T follicular helper cell (primary cell): ENCODE measurements at places on chromosomes 13 and 19.

DNA sequence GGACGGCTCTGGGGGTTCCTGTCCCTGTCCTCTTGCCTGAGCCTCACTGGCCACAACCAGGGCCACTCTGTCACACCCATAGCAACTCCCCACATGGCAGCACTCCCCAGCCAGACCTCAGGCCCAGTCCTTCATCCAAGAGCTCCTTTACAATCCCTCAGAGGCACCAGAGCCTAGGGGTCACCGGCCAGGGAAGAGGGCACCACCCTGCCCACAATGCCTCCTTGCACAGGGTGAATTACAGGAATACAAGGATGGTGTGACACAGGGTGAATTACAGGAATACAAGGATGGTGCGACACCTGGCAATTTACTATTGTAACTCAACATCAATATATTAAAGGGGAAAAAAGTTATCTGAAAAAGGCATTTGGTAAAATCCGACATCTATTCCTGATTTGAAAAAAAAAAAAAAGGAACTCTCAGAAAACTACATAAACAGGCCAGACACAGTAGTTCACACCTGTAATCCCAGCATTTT is 16.5 kb downstream of the MIER2 start:
- DNase-seq: no peak

DNA sequence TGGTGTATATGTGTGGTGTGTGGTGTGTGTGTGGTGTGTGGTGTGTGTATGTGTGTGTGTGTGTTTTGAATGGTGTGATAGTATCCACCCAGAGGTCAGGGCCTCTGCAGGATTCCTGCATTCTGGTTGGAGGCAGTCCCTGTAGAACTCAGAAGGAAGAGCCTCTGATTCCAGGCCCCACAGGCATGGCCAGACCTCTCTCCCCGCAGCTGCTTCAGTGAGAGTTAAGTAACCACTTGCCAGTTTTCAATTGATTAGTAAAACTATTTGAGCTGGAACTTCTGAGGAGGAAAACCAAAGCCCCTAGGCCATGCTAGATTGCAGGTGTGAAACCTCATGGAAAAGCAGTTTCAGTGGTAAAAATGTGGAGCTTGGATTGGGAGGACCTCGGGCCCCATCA is 2.1 kb downstream of the ATP12A start:
- no peak for DNase-seq

- no peak for DNase-seq
Measured at GRCh38 chr19:48686088-48686487, 9.7 kb upstream of the FUT2 start.

- no peak for DNase-seq
Measured at GRCh38 chr19:41847351-41848105, 2.7 kb downstream of the DMRTC2 start.

DNA sequence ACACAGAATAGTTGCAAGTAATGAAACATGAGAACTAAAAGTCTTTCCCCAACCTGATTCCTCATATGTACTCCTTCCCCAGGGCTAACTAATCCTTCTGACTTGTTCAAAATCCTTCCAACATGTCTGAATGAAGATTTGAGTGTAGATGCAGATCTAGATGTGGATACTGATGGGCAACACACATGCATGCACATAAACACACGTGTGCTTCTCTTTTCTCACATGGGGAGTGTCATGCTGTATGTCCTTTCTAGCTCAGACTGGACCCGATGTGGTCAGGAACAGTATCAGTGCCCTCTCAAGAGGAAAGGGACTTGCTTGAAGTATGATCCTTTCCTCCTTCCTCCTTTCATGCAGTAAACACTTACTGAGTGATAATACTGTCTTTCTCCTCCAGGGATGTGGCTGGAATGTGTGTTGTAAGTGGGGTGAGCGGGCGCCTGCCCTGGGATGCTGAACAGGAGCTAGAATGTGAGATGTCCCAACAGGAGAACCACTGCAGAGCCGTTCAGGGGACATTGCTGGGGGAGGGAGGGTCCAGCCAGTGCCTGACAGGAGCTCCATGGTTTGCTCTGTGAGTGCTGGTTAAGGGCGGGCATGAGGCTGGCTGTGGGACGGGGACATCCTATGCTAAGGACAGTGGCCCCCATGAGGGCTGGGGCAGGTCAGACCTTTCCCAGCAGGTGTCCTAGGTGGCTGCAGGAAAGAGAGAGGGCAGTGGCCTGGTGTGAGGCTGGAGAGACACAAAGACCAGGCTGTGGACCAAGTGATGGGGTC is 146.9 kb downstream of the TEX29 start:
- no peak for DNase-seq

- DNase-seq: no peak
Measured at GRCh38 chr13:32736648-32737047, 150.4 kb downstream of the PDS5B start.

GRCh38 chr19:36254848-36255247 is 39.9 kb downstream of the ZNF146 start:
- no peak for DNase-seq

DNA sequence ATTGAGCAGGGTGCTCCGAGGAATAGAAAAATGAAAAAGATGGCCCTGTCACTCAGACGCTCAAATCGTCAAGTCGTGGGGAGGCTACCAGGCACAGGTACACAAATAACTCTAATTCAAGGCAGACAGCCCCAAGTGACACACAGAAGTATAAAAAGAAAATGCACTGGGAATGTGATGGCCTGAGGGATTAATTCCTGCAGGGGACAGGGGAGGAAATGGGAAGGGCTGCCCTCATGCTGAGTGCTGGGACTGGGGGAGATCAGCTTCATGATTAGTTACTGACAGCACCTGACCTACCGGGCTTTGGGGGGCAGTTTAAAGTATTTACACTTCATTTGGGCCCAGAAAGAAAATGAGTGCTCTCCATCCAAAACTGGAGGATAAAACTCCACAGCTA is 20.9 kb upstream of the UBE2L5 start:
- no peak for DNase-seq

GRCh38 chr13:18993884-18994660 is 187.6 kb downstream of the TUBA3C start:
- DNase-seq: no peak

GRCh38 chr13:73440296-73440895 is 381.6 kb downstream of the KLF5 start:
- no peak for DNase-seq

GRCh38 chr13:72886272-72887067 is 104.5 kb downstream of the PIBF1 start:
- no peak for DNase-seq

GRCh38 chr13:24687611-24688010 is 7.4 kb downstream of the ATP12A start:
- DNase-seq: no peak

- no peak for DNase-seq
Measured at GRCh38 chr19:54107876-54108490, 5.3 kb downstream of the NDUFA3 start.

GRCh38 chr19:50536662-50537305 is 23.1 kb upstream of the ASPDH start:
- no peak for DNase-seq
